ENCODE measurements at places on chromosomes 6 and 20.

DNA sequence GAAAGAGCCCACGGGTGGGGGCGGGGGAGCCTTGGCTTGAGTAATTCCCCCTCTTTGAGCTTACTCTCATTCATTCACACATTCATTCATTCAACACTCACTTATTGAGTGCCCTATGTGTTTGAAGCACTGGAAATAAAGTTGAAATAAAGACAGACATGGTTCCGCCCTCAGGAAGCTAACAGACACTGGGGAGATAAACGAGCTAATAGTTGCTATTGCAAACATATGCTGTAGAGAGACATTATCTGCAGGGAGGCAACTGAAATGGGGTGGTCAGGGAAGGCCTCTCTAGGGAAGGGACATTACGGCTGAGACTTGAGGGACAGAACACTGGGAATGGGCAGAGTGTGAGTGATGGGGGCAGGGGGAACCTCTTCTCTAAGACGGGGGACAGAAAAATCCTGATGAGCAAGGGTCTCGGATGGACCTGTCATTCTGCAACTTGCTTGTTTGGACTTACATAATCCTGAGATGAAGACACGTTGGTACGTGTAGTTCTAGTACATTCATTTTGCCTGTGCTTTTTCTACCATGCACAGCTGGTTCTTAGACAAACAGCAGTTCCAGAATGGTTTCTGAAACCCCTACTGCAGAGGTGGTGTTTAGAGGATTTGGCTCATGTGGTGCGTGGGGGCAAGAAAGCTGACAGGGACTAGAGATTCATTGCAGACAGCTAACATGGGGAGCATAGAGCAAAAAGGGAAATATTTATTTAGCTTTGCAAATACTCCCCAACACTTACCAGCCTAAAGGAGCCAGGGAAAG is 71.1 kb upstream of the BLCAP start:
- DNase-seq: no peak

- DNase-seq: no peak
Observed at GRCh38 chr6:4610256-4610655, 165.9 kb upstream of the CDYL start.

GRCh38 chr20:57190536-57191264 is 75.7 kb downstream of the BMP7 start:
- DNase-seq: peak; percentile 82

DNA sequence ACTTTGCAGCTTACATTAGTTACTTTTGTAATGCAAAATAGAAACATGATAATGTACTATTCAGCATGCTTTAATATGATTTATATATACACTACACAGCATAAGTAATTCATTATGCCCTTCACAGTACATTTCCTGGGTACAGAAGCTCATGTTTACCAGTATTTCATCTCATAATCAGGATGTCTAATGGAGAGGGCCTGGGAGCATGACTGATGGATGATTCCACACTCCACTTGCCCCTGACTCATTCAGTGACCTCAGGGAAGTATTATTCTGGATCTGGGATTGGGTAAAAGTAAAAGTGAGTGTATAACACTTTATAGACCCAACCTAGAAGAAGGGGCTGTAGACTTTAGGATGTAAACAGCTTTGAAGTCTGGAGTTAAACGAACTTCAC is 31.4 kb upstream of the BACH2 start:
- no peak for DNase-seq

DNA sequence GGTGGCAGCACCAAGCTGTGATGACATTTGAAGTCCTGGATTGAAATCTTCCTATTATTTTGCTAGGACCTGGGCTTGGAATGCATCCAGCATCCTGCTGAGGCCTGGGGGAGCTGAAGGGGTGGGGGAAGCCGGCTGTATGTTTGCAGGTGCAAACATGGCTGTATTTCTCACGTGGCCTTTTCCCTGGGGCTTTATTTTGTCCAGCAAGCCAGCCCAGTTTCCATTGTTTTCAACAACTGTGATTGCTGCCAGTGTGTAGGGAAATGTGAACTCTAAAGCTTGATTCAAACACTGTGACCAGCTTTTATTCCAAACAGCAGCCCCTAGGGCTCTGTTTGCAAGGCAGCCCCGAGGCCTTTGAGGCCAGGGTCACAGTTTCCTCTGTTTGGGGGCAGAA is 683.0 kb downstream of the DHX35 start:
- no peak for DNase-seq

DNA sequence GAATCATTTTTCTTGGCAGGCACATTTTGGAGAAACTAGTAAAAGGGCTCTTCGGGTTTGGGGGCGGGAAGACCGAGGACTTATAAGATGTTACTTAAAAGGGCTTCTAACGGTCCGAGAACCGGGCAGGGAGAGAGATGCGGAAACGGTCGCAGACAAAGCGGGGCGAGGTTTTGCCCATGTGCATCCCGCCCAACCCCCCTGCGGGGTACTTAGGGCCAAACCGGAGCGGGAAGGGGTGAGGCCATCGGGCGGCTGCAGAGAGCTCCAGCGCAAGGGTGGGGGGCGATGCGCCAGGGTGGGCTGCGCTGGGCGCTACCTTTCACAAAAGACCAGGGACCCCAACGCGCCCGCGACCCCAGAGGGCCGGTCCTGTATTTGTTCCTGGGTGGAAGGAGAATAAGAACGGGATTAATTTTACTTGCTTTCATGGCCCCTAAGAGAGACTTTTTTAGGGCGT is 616 bp downstream of the TUBB start:
- DNase-seq: peak; percentile 39

- no peak for DNase-seq
Observed at GRCh38 chr6:144876689-144877088, 591.6 kb downstream of the UTRN start.

DNA sequence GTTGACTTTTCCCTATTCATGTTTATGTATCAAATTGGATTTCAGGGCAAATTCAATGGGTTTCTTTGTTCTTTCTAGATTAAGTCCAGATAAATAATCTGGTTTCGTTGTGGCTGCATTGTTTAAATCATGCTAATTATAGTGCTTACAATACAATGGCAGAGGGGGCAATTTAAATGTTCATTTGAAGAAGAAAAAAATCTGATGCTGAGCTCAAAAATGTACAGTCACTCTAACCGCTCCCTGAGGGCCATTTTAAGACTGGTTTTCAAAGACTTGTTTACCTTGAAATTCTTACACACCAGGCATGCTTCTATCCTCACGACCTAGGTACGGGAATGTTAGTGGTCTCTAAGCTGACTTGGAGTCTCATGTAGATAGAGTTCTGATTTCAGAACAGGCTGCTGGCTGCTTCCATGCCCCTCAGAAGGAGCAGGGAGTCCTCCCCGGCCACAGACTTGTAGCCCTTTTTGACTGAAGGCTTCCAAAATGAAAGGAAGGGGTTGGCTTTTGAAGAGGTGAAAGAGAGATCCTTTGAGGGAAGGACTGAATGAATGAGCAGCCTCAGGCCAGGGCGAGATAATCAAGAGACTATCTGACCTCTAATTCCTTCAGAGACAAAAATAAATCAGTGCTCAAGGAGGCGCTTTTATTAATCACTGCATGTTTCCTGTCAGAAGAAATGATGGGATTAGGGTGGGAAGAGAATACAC is 86.1 kb upstream of the ZNF217 start:
- no peak for DNase-seq

GRCh38 chr6:89258912-89259311 is 41.8 kb upstream of the GABRR1 start:
- no peak for DNase-seq

- no peak for DNase-seq
Observed at GRCh38 chr6:155854787-155855186, 399.1 kb upstream of the NOX3 start.

DNA sequence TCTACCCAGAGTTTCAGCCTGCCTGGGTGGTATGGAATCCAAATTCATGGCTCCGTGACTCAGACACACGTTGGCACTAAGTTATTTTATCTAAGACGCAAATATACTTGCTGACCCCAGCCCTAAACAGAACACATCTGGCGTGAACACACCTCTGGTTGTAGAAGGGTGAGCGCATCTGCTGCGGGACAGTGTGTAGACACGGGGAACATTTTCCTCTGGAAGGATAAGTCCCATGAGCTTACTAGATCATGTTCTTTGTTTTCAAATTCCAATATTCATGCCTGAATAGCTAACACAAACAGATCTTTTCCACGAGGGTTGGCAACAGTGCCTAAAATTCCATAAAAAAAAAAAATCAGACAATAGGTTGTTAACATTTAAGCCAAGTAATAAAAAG is 87.8 kb downstream of the TMEM170B start:
- DNase-seq: no peak

GRCh38 chr6:7974938-7975763 is 64.6 kb upstream of the TXNDC5 start:
- peak; percentile 52 for DNase-seq

DNA sequence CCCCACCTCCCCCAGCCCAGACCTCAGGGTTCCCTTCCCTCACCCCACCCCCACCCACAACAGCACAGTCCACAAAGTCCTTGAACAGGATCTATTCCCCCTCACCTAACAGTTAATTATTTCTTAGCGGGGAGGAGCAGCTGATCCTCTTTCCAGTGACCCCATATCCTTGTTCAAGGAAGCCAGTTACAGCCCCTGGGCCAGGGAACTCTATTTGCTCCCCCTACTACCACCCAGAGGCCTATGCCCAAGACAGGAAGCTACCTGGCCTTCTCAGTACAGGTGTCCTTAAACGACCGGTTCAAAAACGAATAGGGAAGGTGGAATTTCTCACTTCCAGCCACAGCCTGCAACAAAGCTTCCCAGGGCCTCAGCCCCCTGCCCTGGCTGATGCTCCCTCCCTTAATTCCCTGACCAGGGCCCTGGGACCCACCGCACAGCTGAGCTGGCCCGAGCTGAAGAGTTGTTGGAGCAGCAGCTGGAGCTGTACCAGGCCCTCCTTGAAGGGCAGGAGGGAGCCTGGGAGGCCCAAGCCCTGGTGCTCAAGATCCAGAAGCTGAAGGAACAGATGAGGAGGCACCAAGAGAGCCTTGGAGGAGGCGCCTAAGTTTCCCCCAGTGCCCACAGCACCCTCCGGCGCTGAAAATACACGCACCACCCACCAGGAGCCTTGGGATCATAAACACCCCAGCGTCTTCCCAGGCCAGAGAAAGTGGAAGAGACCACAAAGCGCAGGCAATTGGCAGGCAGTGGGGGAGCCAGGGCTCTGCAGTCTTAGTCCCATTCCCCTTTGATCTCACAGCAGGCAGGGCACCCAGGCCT is 778 bp downstream of the MCCD1 start:
- no peak for DNase-seq

GRCh38 chr6:78324213-78324612 is 543.1 kb upstream of the IRAK1BP1 start:
- no peak for DNase-seq

GRCh38 chr6:154361476-154361875 is 4.9 kb upstream of the IPCEF1 start:
- DNase-seq: no peak

GRCh38 chr6:139942331-139942730 is 567.9 kb upstream of the CITED2 start:
- DNase-seq: no peak

- DNase-seq: no peak
Observed at GRCh38 chr6:107360476-107360875, 98.9 kb downstream of the PDSS2 start.

DNA sequence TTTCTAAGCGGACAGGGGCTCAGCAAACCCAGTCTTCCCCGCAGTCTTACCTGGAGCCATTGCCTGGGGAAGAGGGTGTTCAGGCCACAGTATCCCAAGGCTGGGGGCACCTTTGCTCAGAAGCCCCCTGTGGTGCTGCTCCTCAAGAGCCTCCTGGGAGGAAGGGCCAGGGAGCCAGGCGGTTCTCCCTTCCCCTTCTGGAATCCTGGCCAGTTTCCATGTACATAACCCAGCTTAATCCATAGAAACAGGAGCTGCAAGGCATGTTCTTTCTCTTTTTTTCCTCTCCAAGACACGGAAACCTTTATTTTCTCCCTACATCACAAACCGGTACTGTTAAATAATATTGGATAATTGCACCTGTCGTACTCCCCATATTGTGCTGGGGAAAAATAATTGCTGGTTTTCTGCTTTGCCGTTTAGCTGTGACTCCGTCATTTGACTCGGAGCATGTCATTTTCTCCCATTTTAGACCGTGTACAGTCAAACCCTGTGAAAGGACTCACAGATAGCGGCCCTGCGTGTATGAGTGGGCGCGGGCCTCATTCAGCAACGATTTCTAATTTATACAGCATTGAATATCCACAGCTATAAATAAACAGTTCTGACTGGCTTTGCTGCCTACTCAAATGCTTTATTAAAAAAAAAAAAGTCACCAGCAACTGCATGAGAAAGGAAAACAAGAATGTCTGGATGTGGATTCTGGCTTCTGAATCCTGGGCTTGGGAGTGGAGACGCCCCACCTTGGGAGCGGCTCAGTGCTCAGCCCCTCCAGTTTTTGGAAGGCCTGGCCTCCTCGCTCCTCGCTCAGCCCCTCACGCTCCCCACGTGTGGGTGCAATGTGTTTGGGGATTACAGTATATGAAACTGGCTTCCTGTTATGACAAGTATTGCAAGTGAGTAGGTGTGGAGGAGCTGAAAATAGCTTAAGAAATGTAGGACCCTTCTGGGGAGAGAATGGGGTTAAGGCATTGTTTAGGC is 67.3 kb downstream of the ADTRP start:
- DNase-seq: no peak

GRCh38 chr6:81857812-81858211 is 105.3 kb upstream of the TENT5A start:
- no peak for DNase-seq

- DNase-seq: no peak
Observed at GRCh38 chr6:128882991-128883611, at the start of gene LAMA2. Gene LAMA2 (plus strand): TSS chr6:128883138. CDS start chr6:128883246, 108 bp downstream.

DNA sequence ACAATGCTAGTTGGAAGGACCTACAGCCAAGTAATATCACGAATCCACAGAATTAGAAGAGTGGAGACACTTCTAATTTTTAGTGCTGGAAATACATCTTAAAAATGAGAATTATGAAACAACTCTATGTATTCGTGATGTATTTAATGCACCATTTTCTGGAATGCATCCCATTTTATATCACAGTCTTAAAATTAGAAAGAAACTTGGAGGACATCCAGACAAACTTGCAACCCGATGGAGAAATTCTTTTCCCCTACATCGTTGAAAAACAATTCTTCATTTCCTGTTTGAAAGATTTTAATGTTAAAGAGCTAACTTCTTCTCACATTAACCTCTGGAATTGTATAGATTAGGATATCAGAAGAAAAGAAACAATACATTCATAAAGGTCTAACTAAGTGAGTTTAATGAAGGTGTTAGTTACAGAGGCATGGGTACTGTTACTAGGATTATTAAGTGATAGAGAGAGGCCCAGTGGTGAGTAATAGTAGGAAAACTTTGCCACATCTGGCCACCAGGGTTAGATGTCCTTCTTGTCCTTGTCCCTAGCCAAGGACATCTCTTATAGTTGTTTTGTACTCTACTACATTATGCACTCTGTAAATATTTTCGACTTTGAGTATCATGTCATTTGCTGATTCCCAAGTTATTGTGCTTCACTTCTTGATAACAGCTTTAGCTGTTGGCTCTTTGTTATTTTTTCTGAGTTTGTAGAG is 502.4 kb upstream of the PTCHD4 start:
- no peak for DNase-seq

- no peak for DNase-seq
Observed at GRCh38 chr6:134245706-134246105, 72.2 kb downstream of the SGK1 start.

- no peak for DNase-seq
Observed at GRCh38 chr20:2917266-2917665, 44.0 kb downstream of the PTPRA start.

Data from HuH-7.5 (cell line).